ENCODE measurements at places on chromosomes 2 and 18. TPM values are rescaled to one million over a fixed set of nuclear protein-coding genes. Genes with fewer than 3 reads are reported as not detected.

The MYOM1 gene
- not detected for total RNA-seq

The RAB6C gene
- total RNA-seq = 0.02 TPM

The CHN1 gene
- 11.0 TPM for total RNA-seq

The AQP12A gene
- not detected for total RNA-seq

The SDC1 gene
- total RNA-seq = 83.3 TPM

The NOL4 gene
- total RNA-seq = not detected

The MRPL33 gene
- total RNA-seq = 206 TPM

DNA sequence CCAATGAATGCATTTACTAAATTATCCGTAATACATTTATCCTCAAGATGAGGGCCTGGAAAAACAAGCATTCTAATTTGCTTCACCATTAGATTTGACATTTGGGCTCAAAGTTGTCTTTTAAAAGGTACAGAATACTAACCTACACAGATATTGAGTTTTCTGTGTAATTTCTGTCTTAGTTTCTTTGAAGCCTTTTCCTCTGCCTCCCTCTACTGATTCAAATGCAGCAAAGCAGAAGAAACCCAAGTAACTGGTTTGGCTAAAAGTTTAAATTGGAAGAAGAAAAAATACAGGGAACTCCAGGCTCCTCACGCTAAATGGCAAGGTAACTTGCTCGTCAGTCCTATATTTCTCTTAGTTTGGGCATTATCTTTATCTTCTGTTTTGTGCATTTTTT, 53.3 kb upstream of the SLC5A7 start:
- DNase-seq = peak; percentile 12

DNA sequence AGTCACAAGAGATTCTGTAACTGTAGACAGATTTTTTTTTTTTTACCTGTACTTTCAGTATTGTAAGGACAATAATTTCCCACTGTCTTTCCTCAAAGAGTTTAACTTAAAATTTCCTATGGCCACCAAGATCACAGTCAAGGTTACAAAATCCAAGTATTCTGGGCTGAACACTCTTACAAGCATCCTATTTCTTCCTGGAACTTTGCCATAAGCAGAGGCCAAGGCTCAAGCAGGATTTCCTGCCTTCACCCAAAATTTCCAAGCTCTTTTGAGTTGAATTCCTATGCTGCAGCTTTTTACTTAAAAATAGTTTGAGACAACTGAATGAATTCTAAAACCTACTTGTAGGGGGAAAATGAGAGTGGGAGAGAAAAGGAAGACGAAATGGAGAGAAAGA, 299.4 kb downstream of the ZNF516 start:
- DNase-seq = no peak

GRCh38 chr2:68807821-68808266, 63.4 kb downstream of the BMP10 start:
- DNase-seq = peak; percentile 47

DNA sequence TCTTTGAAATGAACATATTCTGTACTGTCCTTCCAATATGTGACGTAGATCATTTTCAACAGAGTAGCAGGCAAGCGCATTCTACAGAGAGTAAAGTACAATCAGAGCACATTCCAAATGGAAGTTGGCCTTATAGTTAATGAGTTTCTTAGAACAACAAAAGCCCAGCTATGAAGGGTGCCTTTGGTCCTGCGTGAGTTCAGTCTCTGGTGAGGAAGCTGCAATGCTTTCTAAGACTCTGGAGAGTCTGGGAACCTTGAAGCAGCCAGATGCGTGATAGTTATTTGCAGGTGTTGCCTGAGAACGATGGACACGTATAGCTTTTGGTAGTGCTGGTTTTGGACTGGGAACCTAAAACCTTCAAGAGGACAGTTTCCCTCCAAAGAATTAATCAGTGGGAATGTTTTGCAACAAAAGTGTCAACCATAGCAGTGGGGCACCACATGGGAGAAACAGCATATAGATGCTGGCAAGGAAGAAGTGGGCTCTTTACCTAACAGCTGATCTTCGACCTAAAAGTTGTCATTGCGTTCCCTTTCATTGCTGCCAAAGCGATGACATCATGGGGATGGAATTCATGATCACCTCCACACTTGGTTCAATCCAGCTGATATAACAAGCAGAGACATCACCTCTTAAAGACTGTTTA, 9.3 kb upstream of the SNORC start:
- peak; percentile 32 for DNase-seq

DNA sequence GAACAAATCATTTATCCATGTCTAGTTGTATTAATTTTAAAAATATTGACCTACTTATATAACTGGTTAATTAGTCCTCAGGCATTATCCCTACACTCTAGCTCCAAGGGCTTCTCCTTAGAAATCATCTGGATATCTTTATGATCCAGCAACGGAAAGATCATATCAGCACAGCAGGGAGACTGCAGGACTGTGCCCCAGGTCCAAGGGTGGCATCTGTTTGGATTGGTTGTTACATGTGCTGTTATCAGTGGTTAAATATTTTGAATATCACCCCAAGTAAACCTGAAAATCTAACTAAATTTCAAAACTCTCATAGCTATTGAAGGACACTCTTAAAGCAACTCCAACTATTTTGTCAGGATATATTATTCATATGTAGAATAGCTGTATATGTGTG, 556.2 kb upstream of the ZEB2 start:
- DNase-seq = no peak

- no peak for DNase-seq
Measured at GRCh38 chr18:58174285-58174684, 130.3 kb downstream of the NEDD4L start.

Measured in M059J (cell line).